ENCODE measurements at places on chromosomes 6 and 20.

- DNase-seq: no peak
These were observed 698 bp downstream of the FAM210B start for GRCh38 chr20:56359212-56360132.

DNA sequence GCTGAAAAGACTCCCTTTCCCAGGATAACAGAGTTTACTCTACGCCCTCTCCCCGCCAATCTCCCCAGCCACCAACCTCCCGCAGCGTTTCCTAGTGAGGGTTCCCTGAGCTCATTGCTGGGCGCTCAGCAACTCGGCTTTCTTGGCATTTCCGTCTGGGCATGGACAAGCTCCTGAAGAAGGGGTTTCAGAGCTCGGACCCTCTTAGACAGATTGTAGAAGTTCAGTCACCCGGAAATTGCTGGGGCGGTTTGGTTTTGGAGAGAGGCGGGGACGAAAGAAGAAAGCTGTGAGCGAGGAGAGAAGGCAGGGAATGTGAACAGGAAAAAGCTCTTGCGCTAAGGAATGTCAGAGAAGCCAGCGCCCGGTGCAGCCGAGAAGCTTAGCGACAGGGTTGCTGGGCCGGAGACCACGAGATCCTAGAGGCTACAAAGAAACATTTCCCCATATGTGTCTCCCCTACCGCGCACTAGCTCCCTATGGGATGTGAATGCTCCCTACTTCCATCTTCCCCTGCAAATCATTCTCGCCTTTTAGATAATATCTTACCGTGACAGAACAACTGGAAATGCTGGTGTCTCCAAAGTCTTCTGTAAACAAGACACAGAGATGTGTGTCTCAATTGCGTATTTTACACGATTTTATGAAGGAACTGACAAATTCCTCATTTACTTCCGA lies 15.8 kb downstream of the POM121L2 start:
- DNase-seq: no peak

DNA sequence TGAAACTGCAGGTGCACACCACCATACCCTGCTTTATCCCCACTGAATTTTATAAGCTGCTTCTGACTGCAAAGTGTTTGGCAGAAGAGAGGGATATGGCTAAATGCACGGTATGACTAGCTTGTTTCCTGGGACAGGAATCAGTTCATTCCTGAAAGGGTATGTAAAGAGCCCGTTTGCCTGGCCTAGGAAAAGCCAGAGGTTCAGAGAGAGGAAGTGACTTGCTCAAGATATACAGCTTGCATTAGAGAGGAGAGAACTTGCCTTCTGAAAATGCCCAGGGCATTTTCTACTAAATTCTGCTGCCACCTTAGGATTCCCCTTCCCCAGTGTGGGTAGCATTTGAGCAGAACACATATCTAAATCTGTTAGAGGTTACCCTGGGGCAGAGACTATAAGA lies 683 bp upstream of the GCNT2 start:
- DNase-seq: no peak

GRCh38 chr20:2313316-2313715 lies 17.5 kb downstream of the TGM3 start:
- DNase-seq: no peak

- no peak for DNase-seq
These were observed 141.2 kb downstream of the JARID2 start for GRCh38 chr6:15387118-15387517.

DNA sequence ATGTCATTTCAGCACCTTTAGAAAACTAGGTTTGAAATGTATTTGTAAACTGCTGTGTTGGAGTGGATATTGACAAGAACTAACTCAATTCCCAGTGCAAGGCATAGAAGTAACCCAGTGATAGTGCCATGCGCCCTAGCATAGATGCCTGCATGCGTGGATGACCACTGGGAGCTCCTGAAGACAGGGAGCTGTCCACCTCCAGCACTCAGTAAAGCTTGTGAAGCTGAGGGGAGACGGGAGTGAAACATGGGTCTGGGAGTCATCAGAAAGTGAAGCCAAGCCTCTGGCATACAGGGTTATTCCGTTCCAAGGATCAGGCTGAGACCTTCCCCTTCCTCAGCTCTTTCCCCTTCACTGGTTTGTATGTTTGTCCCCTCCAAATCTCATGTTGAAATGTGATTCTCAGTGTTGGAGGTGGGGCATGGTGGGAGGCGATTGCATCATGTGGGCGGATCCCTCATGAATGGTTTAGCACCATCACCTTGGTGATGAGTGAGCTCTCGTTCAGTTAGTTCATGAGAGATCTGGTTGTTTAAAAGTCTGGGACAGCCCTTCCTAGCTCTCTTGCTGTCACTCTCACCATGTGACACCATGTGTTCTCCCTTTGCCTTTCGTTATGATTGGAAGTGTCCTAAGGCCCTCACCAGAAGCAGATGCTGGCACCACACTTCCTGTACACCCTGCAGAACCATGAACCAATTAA lies 146.5 kb upstream of the FERMT1 start:
- no peak for DNase-seq

All from activated CD4-positive, CD25-positive, alpha-beta regulatory T cell (primary cell).